ENCODE measurements at places on chromosomes 16 and 17.

DNA sequence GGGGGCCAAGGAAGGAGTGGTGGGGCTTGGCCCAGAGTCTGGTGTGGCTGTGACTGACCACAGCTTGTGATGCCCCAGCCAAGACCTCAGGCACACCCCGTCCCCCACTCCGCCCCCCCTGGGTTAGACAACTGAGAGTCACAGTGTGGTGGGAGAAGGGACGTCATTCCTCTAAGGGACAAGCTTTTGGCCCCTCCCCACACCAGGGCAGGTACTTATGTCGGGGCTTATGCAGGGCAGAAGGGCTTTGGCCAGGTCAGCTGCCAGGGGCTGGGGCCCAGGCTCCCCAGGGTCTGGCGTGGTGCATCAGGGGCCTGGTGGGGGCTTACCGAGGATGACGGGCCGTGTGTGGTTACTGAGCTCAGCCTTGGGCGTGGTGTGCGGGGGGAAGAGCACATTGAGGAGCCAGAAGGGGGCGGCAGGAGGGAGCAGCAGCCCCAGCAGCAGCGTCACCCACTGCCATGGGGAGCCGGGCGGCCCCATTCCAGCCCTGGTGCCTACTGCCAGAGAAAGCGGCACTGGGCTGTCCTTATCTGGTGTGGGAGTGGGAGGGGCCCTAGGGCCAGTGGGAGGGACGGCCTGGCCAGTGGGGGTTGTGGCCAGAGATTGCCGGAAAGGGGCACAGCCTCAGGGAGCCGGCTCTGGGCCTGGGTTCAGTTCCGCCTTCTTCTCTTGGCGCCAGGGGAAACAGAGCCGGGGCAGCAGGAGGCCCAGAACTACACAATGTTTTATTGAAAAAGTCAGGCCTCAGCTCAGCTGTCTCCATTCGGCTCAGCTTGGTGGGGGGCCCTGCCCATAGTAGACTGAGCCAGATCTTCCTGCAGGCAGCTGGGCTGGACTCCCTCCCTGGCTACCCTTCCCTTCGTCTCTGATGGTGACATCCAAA lies at the start of gene LCAT:
TSS of gene LCAT (minus strand) at position 502 of the 886 bp plus-strand sequence. CDS start at position 483, 19 bp downstream.
- peak; percentile 66 for DNase-seq

DNA sequence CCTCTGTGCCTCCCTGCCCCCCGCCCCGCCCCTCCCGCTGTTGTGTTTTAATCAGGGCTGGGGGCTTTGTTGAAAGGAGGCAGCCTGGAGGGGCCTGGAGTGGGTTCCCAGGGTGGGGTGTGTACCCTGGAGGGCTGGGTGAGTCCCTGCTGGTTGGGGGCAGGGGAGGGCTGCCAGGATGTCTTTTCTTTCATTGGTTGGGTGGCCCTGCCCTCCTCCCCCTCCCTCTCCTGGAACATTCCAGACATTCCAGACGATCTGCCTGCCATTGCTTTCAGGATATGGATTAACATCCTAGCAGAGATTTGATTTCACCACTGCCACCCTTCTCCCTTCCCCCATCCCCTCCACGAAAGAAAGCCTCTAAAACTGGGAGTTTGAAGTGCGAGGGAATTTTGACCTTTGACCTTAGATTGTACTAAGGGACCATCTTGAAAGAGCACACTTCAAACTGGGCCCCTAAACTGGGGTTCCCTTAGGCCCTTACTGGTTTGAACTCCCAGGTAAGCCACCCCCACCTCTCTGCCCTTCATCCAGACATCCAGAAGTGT lies 25.3 kb downstream of the IGF2BP1 start:
- no peak for DNase-seq

DNA sequence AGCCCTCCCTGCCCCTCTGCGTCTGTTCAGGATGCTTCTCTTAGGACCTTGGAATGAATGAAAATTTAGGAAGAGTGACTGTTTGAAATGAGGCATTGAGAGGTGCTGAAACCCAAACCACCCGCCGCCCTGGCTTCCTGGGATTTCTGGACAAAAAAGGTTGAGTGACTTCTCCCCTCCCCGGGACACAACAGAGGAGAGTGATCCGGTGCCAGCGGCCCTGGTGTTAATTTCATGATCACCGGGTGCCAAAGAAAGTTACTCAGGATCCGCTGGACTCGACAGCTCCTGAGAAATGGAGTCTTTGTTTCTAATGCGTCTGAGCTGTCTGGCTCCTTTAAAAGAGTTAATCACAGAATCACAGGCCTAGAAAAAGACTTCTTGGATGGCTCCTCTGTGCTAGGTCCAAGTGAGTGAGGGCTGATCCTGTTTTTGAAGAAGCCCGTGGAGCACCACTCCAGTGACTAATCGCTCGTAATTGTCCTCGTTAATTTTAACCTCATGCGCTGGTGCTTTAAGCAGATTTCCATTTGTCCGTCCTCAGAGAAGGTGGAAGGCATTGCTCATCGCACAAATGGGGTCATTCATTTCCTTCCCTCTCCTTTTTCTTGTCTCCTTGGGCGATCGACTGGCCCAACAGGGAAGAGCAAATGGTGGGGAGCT lies 144.4 kb upstream of the ZFHX3 start:
- DNase-seq, result no peak

- DNase-seq, result no peak
Observed at GRCh38 chr17:16988749-16989229, 16.9 kb upstream of the TNFRSF13B start.

GRCh38 chr17:43661699-43662412 lies at the start of gene MEOX1:
Gene MEOX1 (minus strand): TSS chr17:43661922. CDS start chr17:43661534, 388 bp downstream.
- no peak for DNase-seq
